ENCODE measurements at places on chromosomes 13 and 19. TPM values are rescaled to one million over a fixed set of nuclear protein-coding genes. Genes with fewer than 3 reads are reported as not detected.

LILRB1 gene
- not detected for total RNA-seq

CTU1 gene
- 14.0 TPM for total RNA-seq

DNA sequence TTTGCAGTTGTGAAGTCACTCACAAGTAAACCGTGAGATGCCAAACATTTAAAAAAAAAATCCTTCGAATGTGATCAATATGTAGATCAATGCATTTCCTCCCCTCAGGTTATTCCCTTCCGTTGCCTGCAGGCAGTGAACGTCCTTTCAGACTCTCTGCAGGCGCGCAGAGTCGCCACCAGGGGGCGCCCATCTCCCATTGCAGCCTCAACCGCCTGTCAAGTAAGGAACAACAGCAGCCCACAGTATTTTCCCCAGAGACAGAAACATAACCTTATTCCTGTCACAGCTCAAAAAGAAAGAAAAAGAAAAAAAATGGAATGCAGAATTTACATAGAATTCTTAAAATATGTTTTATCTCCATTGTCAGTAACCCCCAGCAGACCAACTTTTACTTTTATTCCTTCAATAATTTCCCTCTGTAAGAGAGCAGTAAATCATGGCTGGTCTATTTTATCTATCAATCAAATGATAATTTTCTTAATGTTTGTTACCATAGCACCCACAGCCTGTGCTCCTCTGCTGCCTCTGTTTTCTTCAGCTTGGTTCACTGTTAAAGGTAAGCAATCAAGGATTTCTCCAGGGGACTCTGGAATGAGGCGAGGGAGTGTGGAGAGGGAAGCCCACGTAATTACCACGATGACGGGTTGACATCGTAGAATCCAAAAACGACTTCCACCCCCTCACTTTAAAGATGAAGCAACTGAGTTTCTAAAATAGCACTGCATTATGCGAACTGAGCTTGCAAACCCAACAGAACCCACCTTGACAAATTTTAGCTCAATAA is 637.6 kb upstream of the ARGLU1 start:
- DNase-seq, result no peak
- no peak overlapping the region for H3K4me3 ChIP-seq
- no peaks in the 10 kb centered on the region for H3K27me3 ChIP-seq
- no peaks in the 10 kb centered on the region for H3K36me3 ChIP-seq
- no peaks in the 10 kb centered on the region for H3K4me1 ChIP-seq

GRCh38 chr13:41610404-41610803 is 153.1 kb downstream of the RGCC start:
- no peaks in the 10 kb centered on the region for H3K36me3 ChIP-seq
- H3K27me3 ChIP-seq, result no peaks in the 10 kb centered on the region
- H3K4me1 ChIP-seq, result peaks cover 34% of the 10 kb centered on the region

GRCh38 chr19:17081672-17082630 is 6.4 kb downstream of the MYO9B start:
- no peaks in the 10 kb centered on the region for H3K27me3 ChIP-seq
- no peaks in the 10 kb centered on the region for H3K36me3 ChIP-seq
- H3K4me1 ChIP-seq, result peaks cover 10% of the 10 kb centered on the region
- no peak overlapping the region for H3K4me3 ChIP-seq

DNA sequence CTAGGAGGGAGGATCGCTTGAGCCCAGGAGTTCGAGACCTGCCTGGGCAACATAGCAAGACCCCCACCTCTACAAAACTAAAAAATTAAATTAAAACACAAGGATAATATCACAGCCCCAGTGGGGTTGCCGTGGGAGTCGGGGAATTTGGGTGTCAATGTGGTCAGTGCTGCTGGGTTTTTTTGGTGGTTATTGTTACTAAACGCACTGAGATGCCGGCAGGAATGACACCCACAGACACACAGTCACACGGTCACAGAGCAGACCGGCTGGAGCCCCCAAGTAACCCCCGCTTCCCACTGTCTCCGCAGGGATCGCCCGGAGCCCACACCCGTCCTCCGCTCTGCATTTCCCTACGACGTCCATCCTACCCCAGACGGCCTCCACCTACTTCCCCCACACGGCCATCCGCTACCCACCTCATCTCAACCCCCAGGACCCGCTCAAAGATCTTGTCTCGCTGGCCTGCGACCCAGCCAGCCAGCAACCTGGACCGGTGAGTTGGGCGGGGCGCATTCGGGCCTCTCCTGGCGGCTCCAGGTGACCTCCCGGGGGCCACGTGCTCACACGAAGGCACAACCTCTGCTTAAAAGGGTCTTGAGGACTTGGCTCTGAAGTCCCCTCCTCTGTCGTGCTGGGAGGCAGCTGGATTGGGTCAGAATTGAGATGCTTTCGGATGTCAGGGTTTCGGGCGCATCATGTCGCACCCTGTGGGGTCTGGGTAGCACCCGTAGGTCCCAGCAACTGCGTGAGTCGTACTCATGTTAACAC is 28.0 kb downstream of the SMIM24 start:
- H3K4me1 ChIP-seq, result no peaks in the 10 kb centered on the region
- peaks cover 52% of the 10 kb centered on the region for H3K36me3 ChIP-seq
- no peak overlapping the region for H3K27ac ChIP-seq
- H3K27me3 ChIP-seq, result no peaks in the 10 kb centered on the region
- no peak for DNase-seq

GRCh38 chr13:110682746-110683145 is 23.2 kb downstream of the CARS2 start:
- no peak overlapping the region for H3K4me3 ChIP-seq
- H3K27ac ChIP-seq, result no peak overlapping the region
- H3K4me1 ChIP-seq, result no peaks in the 10 kb centered on the region
- DNase-seq, result no peak
- H3K36me3 ChIP-seq, result peaks cover 41% of the 10 kb centered on the region

DNA sequence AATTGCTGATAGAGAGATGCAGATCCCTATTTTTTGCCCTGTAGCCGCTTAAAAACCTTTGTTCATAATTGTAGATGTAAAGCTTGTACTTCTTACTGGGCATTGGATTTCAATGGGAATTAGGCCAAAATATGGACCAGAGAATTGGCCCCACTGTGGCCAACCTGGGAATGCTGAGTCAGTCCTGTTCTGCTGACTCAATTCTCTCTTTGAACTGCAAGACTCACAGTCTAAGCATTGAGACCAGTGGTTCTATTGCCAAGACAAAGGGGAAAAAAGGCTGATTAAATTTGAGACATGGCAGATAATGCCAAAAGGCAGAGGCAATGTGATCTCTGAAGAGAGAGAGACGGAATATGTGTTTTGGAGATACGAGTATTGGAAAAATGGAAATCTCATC is 72.5 kb upstream of the UBL3 start:
- H3K4me1 ChIP-seq, result peaks cover 72% of the 10 kb centered on the region
- H3K27ac ChIP-seq, result peak overlapping the region; percentile 78
- no peaks in the 10 kb centered on the region for H3K36me3 ChIP-seq
- DNase-seq, result no peak
- no peaks in the 10 kb centered on the region for H3K27me3 ChIP-seq
